T-cell (primary cell): ENCODE measurements at places on chromosomes 4 and X. TPM values are rescaled to one million over a fixed set of nuclear protein-coding genes. Genes with fewer than 3 reads are reported as not detected.

Gene AKAP4
- total RNA-seq: not detected

Gene LANCL3
- total RNA-seq: 0.28 TPM

Gene DCAF8L2
- not detected for total RNA-seq

Gene PDE6B
- 18.4 TPM for total RNA-seq

DNA sequence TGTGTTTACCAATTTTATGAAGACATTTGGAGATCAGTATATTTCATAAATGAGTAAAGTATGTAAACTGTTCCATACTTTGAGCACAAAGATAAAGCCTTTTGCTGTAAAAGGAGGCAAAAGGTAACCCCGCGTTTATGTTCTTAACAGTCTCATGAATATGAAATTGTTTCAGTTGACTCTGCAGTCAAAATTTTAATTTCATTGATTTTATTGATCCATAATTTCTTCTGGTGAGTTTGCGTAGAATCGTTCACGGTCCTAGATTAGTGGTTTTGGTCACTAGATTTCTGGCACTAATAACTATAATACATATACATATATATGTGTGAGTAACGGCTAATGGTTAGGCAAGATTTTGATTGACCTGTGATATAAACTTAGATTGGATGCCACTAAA lies 1.9 kb downstream of the FMR1 start:
- peaks cover 16% of the 10 kb centered on the region for H3K4me1 ChIP-seq
- DNase-seq: no peak
- H3K36me3 ChIP-seq: no peaks in the 10 kb centered on the region
- H3K4me3 ChIP-seq: no peak overlapping the region

DNA sequence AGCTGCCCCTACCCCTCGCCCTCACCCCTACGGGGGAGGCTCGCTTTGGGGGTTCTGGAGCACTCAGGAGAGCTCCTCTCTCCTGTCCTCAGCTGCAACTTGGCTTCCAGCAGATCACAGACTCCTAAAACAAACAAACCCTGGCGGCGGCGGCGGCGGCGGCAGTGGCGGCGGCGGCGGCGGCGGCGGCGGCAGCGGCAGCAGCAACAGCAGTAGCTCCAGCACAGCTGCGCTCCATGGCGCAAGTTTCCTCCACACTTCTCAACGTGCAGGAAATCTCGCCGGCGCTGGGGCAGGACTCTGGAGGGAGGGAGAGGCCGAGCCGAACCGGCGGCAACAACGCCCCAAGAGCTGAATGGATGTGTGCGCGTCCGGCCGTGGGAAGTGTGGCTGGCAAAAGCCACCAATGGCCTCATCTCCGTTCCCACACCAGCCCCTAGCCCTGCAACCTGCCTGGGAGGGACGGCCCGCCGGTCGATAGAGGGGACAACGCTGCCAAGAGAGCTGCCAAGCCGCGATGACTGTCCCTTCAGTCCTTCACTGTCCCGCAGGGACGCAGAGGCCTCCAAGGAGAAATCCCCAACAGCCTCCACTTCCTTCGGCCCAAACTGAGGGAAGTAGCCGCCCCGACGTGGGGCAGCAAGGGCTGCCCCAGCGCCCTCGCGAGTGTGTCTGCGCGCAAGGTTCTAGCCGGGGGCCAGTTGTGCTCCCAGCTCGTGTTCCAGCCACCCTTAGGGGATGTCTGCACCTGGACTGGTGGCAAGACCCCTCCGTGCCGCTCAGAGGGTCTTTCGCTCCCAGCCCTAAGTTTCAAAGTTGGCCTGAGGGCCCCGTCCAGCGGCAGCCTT lies 775 bp downstream of the SHROOM4 start:
- peaks cover 6% of the 10 kb centered on the region for H3K4me1 ChIP-seq
- H3K27ac ChIP-seq: no peak overlapping the region
- DNase-seq: no peak
- H3K27me3 ChIP-seq: no peaks in the 10 kb centered on the region
- no peak overlapping the region for H3K4me3 ChIP-seq

- H3K27ac ChIP-seq: no peak overlapping the region
- no peaks in the 10 kb centered on the region for H3K27me3 ChIP-seq
- no peak overlapping the region for H3K4me3 ChIP-seq
- H3K36me3 ChIP-seq: no peaks in the 10 kb centered on the region
- H3K4me1 ChIP-seq: no peaks in the 10 kb centered on the region
Measured at GRCh38 chr4:80540785-80541469, 205.4 kb downstream of the CFAP299 start.

- H3K27ac ChIP-seq: no peak overlapping the region
- no peak for DNase-seq
- H3K4me1 ChIP-seq: no peaks in the 10 kb centered on the region
- H3K27me3 ChIP-seq: no peaks in the 10 kb centered on the region
- no peak overlapping the region for H3K4me3 ChIP-seq
- no peaks in the 10 kb centered on the region for H3K36me3 ChIP-seq
Measured at GRCh38 chrX:39877905-39878304, 219.9 kb downstream of the BCOR start.

DNA sequence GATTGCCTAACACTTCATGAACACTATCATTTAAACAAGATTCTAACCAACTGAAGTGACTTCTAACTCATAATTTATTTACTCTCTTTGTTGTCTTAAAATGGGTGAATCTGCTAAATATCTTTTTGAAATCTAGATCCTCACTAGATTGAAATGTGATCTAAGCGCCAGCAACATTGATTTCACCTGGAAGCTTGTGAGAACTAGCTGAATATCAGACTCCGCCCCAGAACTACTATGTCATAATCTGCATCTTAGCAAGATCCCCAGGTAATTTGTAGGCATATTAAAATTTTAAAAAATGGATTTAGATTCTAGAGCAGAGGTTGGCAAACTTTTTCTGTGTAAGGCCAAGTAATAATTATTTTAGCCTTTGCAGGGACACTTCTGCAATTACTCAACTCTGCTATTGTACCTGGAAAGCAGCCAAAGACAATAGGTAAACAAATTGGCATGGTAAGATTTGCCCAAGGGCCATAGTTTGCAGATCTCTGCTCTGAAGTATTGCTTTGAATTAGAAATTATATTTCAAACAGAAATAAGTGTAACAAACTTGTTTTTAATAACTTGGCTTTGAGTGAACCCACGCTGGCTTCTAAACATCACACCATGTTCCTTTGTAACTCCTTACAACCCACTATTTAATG lies 121.5 kb downstream of the REELD1 start:
- DNase-seq: no peak
- no peak overlapping the region for H3K4me3 ChIP-seq
- H3K4me1 ChIP-seq: peaks cover 4% of the 10 kb centered on the region
- H3K36me3 ChIP-seq: no peaks in the 10 kb centered on the region
- H3K27me3 ChIP-seq: no peaks in the 10 kb centered on the region
- no peak overlapping the region for H3K27ac ChIP-seq

DNA sequence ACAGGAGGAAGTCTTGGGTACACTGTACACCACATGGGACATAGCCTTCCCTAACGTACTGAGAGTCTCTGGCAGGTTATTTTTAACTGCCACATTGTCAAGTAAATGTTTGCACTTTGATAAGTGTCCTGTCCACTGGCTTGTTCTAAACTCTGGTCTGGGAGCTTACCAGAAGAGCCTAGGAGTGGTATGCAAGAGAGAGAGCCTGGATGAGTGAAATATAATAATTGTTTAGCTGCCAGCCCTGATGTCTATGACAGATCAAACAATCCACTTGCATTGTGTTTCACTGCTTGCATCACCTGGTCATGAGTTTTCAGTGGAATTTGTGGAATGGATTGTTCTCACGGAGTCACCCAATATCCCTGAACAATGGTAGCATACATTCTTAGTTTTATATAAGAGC lies 91.6 kb downstream of the SHROOM3 start:
- H3K4me1 ChIP-seq: no peaks in the 10 kb centered on the region
- no peaks in the 10 kb centered on the region for H3K27me3 ChIP-seq
- no peak overlapping the region for H3K27ac ChIP-seq
- no peak for DNase-seq

- no peaks in the 10 kb centered on the region for H3K36me3 ChIP-seq
- H3K27ac ChIP-seq: no peak overlapping the region
- no peak overlapping the region for H3K4me3 ChIP-seq
- H3K4me1 ChIP-seq: no peaks in the 10 kb centered on the region
Measured at GRCh38 chrX:129359269-129359668, 164.0 kb downstream of the SMARCA1 start.

DNA sequence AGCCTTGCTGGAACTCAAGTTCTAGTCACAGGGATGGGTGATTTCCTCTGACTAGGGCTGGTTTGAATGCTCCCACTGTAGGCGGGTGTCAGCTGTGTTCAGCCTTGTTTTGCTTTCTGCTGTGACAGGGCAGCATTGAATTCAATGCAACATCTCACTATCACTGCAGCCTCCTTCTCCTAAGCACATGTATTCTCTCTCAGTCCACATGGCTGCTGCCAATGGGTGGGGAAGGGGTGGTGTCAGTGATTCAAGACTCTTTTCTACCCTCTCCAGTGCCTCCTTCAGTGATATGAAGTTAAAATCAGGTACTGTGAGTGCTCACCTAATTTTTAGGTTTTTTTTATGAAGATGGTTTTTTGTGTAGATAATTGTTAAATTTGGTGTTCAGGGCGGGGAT lies 46.3 kb downstream of the COL4A5 start:
- no peaks in the 10 kb centered on the region for H3K4me1 ChIP-seq
- H3K36me3 ChIP-seq: no peaks in the 10 kb centered on the region
- DNase-seq: no peak
- H3K4me3 ChIP-seq: no peak overlapping the region

DNA sequence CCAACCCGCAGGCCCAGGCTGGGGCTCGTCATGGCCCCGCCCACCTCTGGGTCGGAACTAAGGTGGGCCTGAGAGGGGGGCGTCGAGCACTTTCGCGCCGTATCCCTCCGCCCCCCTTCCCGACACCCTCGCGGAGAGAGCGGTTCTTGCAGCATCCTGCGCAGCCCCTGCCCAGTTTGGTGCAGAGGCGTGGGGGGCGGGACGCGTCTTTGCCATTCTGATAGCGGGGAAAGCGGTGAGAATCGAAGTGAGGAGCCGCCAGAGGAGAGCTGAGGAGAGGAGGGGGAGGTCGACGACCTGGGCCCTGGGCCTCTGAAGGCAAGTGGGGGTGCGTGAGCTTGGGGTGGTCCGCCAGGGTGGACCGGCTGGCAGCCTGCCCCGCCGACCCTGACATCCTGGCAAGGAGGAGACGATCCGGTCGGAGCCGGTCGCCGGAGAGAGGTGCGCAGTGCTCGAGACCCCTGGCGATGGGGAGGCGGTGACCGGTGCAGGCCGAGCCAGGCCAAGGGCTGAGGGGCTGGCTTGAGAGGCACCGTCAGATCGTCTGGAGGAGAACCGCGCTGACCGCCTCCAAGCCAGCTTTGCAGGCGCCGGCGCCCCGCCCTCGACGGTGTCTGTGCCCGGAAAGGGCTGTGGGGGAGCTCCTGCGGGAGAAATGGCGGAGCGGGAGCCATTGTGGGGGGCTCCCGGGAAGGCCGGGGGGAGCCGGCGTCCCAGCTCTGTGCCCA lies 25.5 kb downstream of the GPRASP3 start:
- no peak for DNase-seq
- H3K27me3 ChIP-seq: no peaks in the 10 kb centered on the region
- no peaks in the 10 kb centered on the region for H3K4me1 ChIP-seq

- H3K4me3 ChIP-seq: no peak overlapping the region
- H3K4me1 ChIP-seq: no peaks in the 10 kb centered on the region
- H3K27ac ChIP-seq: no peak overlapping the region
- H3K27me3 ChIP-seq: no peaks in the 10 kb centered on the region
- DNase-seq: no peak
Measured at GRCh38 chrX:23616361-23616760, 50.9 kb upstream of the PRDX4 start.
